ENCODE measurements at places on chromosomes 12 and 14. TPM values are rescaled to one million over a fixed set of nuclear protein-coding genes. Genes with fewer than 3 reads are reported as not detected.

ACSS3 gene
- total RNA-seq = 15.0 TPM

GRCh38 chr14:90288651-90289355 lies 32.5 kb downstream of the PSMC1 start:
- no peak for DNase-seq
- H3K27ac ChIP-seq = no peak overlapping the region
- H3K4me1 ChIP-seq = no peaks in the 10 kb centered on the region
- H3K36me3 ChIP-seq = peaks cover 36% of the 10 kb centered on the region
- no peak overlapping the region for H3K4me3 ChIP-seq
- H3K27me3 ChIP-seq = no peaks in the 10 kb centered on the region

DNA sequence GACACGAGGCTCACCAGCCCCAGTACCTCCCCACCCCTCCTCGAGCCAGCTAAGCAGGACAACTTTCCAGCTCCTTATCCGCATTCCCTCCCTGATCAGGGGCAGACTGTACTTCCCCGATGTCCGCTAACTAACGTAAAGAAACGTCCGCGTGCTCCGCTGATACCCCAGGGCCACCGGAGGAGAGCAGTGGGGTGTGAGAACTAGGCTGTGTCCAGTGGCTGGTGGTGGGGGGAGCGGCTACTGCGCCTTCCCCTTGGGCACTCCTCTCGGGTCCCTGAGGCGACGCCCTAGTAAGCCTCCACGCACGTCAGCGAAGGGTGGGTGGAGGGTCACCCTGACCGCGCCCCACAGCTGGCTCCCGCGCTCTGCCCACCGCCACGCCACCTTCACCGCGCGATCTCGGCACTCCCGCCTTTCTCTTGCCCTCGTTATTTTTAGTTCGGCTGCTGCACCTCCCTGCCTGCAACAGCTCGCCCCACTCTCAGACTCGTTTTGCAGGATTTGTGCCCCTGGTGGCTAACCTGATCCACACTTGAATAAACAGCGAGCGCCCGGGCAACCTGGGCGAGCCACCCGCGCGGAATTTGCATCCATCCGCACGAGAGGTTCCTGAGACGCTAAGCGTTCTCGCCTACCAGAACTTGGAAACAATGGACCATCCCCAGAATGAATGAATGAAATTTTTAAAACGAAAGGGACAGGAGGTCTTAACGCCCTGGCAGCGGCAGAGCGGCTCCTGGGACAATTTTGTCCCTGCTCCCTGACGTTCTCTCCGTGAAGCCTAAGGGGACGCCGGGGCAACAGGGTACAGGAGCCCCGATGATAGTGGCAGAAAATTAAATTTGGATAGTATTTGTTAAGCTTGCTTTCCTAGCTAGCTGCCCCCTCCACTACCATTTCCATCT lies 6.9 kb upstream of the BMP4 start:
- no peak overlapping the region for H3K27ac ChIP-seq
- no peaks in the 10 kb centered on the region for H3K27me3 ChIP-seq
- H3K36me3 ChIP-seq = no peaks in the 10 kb centered on the region

- no peaks in the 10 kb centered on the region for H3K27me3 ChIP-seq
- H3K4me1 ChIP-seq = no peaks in the 10 kb centered on the region
- no peak for DNase-seq
- no peaks in the 10 kb centered on the region for H3K36me3 ChIP-seq
- no peak overlapping the region for H3K27ac ChIP-seq
- H3K4me3 ChIP-seq = no peak overlapping the region
Measured at GRCh38 chr12:119613319-119613936, 19.9 kb downstream of the TMEM233 start.
